Stimulated activated CD8-positive, alpha-beta memory T cell treated with anti-CD3 and anti-CD28 coated beads, Interleukin-15, amount 100 ng/mL, for 4 hours (primary cell): ENCODE measurements at places on chromosomes 16 and 17.

- no peak for DNase-seq
Observed at GRCh38 chr17:79681628-79682261, 49.0 kb upstream of the ENPP7 start.

GRCh38 chr17:31313982-31314781 lies at the start of gene EVI2B:
Gene EVI2B, minus strand, starts transcription at chr17:31314054. Its CDS starts 8,445 bp downstream, at chr17:31305609.
- DNase-seq, result no peak

DNA sequence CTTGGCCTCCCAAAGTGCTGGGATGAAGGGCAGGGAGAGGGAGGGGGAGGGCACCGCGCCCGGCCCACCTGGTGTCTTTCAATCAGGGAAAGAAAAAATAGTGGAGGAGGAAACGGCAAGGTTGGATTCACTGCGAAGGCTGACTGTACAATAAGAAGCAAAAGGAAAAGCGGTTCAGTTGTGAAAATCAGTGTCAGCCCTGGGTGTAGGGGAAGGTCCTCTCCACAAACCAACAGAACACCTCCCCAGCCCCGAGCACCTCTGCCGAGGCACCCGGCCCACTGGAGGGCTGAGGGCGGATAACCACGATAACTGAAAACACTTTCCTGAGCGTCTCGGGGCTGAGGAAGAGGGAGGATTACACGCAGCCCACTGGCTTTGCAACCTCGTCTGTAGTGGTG lies 1.4 kb upstream of the SPG7 start:
- DNase-seq, result no peak

DNA sequence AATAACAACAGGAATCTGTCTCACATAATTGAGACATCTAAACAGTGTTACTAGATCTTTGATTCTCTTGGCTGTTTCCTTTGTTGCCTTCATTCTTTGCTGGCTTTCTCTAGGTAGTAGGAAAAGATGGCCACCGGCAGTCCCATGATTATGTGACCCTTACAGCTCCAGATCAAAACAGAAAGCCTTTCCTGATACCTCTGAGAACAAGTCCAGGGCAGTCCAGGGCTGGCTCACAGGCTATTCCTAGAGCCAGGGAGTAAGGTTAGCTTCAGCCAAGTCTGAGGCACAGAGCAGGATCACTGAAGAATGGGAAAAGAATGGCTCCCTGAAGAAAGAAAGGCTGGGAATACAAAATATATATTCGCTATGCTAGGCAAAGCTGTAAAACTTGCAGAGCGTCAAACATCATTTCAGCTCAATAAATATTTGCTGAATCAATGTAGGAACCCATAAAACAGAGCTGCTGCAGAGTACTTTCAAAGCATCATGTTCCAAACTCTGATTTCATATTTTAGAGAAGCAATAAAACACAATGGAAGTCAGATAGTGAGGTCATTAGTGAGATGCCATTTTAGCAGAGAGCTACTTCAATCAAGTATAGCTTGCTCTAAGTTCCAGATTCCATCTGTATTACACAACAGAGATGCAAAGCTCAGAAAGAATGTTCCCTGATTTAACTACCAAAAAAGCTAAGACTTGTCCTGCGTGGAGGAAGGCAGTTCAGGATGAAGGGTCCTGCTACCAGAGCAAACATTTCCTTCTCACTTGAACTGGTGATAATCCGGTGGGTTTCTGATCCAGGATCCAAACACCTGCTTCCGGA lies 23.4 kb downstream of the ADAT1 start:
- DNase-seq, result no peak

GRCh38 chr16:78764478-78764877 lies 665.0 kb downstream of the WWOX start:
- no peak for DNase-seq

GRCh38 chr16:35308674-35309073 lies 1849.3 kb downstream of the TP53TG3F start:
- DNase-seq, result no peak

- no peak for DNase-seq
Observed at GRCh38 chr16:10504404-10504885, 76.0 kb downstream of the EMP2 start.

DNA sequence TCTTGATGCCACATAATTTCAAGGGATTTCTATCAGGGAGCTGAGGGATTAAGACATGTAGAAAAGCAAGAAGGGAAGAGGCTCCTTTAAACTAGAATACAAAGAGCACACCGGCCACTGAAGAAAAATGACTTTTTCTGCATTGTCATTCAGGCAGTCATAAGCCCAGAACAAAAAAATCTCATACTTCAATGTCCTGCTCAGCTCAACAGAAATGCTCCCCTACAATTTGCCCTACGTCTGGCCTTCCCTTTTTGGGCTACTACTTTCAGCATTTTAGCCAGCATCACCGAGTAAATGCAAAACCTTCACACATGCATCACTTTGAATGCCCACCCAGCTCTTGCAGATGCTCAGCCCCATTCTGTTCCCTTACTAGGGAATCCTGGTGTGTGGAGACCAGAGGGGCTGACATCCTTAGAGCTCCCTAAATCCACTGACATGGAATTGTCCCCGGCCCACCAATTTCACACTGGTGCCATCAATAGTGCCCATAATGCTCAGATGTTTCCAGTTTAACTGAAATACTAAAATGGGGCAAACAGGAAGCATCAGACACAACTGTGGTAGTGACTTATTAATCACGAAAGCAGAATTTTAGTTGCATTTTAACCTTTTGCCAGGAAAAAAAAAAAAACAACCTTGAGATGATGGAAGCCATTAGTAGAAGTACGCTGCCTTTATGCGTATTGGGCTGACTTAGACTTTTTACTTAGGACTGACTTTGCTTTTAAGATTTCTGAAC lies 2.7 kb downstream of the MAP3K14 start:
- no peak for DNase-seq

GRCh38 chr17:57535249-57535966 lies 209.7 kb downstream of the CCDC182 start:
- no peak for DNase-seq

- no peak for DNase-seq
Observed at GRCh38 chr16:88468275-88469129, 15.4 kb downstream of the ZFPM1 start.

DNA sequence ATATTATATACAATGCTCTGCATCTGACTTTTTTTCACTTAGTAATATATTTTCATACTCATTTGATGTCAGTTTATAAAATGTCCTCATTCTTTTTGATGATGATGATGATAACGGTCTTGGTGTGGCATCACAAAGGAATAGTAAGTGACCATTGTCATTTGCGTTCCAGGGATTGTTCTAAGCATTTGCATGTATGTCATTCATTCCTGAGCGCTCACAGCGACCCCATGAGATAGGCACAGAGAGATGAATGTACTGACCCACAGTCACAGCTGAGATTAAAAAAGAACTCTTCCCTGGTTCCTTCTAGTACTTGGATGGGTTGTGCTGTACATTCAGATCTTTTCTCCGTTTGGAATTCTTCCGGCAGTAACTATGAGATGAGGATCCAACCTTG lies 21.2 kb upstream of the MSI2 start:
- no peak for DNase-seq

DNA sequence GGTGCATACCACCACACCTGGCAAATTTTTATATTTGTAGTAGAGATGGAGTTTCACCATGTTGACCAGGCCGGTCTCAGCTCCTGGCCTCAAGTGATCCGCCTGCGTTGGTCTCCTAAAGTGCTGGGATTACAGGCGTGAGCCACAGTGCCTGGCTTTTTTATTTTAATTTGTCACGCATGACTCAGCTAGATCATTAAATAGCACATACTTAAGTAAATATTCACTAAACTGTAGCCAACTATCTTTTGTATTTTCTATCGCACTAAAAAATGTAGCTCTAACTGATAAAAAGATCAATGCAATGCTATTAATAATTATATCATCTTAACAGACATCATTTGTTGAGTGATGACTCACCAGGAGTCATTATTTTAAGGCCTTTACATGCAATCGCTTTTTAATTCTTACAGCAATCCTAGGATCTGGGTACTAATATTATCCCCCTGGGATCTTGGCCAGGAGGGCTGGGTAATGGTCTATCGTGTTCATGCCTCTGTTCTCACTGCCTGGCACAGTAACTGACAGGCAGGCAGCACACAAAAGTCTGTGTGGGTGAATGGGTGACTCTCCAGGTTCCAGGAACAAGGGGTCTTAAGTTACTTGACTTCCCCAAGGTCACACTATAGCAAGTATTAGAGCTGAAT lies 693.5 kb upstream of the EEF2KMT start:
- no peak for DNase-seq

DNA sequence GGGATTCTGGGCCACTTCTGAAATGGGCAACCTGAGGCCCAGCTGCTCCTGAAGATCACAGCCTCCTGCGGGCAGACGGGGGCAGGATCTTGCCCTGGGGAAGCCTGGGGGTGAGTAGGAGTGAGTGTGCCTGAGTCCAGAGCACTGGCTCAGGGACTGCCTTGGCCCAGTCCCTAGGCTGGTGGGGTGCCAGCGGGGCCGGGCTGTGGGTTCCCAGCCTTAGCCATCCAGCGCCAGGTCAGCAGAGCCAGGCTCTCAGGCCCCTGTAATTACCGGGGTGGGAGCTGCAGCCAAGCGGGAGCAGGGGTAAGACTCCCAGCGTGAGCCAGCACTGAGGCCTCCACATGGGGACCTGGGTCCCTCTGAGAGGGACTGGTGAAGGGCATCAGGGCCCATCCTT lies 8.2 kb downstream of the SPNS2 start:
- DNase-seq, result no peak

- no peak for DNase-seq
Observed at GRCh38 chr17:39236981-39237441, 11.3 kb upstream of the STAC2 start.

DNA sequence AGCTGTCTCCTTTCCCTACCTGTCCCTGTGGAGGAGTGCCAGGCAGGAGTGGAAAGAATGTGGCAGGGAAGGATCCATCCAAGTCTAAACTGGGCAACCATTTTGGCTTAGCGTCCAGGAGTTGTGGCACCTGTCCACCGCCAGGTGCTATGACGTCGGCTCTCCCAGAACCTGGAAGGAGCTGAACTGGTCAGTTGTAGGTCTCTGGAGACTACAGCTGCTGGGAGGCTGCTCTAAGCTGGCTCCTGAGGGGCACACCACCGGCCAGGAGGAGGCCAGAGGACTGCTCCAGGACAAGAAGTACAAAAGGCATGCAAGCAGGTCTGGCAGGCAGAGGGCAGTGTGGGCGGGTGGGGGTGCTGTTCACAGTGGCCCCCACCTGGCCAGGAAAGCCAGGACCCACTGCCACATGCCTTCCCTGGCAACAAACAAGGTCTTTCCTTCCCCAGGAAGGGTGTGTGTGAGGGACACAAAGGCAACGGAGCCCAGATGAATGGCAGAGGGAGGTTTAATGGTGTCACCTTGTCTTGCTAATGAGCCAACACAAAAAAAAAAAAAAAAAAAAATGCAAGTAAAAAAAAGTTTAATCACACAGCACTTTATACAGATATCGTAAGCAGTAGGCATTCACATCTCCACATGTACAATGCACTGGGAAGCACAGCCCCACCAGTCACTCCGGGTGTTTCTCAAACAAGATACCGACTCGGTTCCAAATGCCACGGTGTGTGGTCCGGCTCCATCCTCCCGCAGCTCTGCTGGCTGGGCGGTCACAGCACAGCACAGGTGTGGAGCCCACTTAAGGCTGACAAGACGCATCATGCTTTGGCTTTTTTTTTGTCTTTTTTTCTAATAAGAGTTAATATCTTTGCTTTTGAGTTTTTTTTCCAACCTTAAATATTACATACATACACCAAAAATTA lies 4.8 kb downstream of the SPHK1 start:
- DNase-seq, result no peak

GRCh38 chr16:54362591-54363206 lies 76.1 kb upstream of the IRX3 start:
- DNase-seq, result no peak

DNA sequence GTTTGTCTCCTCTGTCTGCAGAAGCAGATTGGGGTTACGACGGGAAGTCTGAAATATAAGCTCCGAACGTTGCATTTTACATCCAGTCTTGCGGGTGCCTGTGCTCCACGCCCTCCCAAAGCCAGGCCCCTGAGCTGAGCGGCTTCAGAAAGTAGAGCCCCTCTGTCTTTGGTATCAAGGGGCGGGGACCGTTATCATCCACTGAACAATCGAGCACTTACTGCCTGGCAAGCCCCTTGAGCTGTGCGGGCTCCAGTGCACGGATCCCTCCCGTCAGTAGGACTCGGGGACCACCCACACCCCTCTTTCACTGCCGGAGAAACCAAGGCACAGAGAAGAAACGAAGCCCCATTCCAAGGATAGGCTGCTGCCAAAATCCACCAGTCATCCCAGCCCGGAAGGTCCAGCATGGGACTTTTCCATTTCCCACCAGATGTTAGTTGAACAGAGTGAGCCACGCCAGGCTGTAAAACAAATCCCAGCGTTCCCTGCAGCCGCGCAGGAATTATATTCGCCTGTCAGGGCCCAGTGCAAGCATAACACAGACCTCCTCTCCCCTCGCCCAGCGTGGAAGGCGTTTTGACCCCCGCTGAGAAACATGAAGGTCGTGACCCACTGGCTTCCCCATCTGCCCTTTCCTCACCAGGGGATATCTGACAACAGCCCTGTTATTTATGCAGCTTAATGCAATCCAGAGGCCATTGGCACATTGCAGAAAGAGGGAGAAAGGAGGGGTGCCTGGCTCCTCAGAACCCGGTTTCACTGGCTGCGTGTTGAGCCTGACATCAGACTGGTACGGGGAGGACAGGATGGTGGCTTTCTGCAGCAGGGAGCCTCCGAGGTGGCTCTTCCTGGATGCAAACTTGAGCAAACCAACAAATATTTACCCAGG lies 212.2 kb upstream of the FOXF1 start:
- no peak for DNase-seq

- no peak for DNase-seq
Observed at GRCh38 chr16:85607321-85607765, 5.8 kb upstream of the GSE1 start.

- no peak for DNase-seq
Observed at GRCh38 chr17:14752011-14752410, 451.1 kb downstream of the HS3ST3B1 start.

DNA sequence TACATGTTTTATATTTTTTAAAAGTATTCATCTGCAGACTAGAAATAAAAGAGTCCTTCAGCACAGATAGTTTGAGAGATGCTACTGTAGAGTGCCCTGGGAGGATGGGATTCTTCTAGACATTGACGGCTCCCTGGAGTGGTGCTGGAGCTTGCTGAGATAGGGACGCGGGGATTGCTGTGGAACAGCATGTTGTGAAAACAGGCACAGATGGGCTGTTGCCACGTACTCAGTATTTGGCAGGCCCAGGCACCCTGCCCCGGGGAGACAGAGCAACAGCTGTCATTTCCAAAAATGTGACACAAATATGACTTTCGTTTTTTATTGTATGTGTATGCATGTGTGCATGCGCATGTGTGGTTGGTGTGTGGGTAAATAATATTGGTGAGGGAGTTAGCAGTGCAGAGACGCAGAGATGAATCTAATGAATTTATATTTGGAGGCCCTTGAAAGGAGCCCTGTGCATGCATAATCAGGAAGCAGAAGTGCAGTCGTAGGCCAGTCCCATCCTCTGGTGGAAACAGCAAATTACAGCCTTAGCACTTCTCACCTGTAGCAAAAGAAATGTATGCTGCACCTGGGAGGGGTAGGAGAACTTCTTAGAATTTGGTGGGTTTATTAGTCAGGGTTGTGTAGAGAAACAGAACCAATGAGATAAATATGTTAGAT lies 6.2 kb upstream of the ABCA8 start:
- DNase-seq, result no peak
